ENCODE measurements at places on chromosomes 6 and 20.
A peak's percentile ranks its signal among the peaks of the same experiment; 100 is the strongest.

- no peak for DNase-seq
Measured at GRCh38 chr20:44208165-44208564, 2.4 kb downstream of the OSER1 start.

- peak; percentile 19 for DNase-seq
Measured at GRCh38 chr20:58310291-58310782, 822 bp downstream of the RAB22A start.

GRCh38 chr6:115194981-115195638, 852.3 kb upstream of the HS3ST5 start:
- DNase-seq: no peak

- DNase-seq: no peak
Measured at GRCh38 chr20:44153636-44154043, 33.3 kb downstream of the JPH2 start.

- DNase-seq: no peak
Measured at GRCh38 chr6:167396068-167396658, 71.3 kb downstream of the TTLL2 start.
